ENCODE measurements at places on chromosomes 2 and 18.

DNA sequence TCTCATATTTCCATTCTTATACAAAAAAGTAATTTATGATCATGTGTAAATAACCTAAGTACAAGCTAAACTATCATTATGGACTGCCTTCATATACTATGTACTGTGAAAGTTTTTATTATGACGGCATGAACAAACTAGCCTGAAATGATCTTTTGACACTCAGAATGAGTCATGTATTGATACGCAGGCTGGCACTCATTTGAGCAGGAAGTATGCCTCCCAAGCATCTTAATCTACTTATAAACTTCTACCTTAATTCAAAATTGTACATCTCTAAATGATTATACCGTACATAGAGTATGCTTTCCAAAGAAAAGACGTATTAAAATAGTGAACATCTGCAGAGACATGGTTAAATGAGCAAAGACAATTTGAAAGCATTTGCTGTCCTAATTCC, 207.1 kb upstream of the SPOPL start:
- peak; percentile 19 for DNase-seq

DNA sequence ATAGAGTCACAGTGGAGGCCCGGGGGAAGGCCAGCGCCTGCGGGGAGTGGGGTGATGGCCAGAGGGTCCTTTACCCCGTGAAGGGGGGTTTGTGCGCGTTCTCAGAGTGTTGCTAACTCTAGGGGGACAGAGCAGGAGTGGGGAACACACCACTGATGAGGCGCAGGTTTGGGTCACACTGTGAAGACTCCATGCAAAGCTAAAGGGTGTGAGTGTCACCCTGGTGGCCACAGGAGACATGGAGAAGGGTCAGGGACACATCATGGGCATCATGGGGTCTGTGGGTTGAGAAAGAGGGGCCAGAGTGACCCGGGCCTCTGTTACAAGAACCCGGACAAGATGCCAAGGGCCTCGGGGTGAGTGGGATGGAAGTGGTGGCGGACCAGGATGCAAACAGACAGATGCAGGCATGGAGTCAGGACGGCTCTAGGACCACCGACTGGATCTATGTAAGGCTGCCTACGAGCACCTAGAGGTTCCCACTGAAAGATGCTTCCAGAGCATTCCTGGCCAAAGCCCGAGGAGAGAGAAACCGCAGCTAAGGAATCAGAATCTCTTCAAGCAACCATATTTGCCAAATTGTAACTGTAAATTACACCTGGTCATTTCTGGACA, 84.3 kb downstream of the PXDN start:
- no peak for DNase-seq

GRCh38 chr2:241741016-241741415, 6.6 kb downstream of the D2HGDH start:
- peak; percentile 21 for DNase-seq

DNA sequence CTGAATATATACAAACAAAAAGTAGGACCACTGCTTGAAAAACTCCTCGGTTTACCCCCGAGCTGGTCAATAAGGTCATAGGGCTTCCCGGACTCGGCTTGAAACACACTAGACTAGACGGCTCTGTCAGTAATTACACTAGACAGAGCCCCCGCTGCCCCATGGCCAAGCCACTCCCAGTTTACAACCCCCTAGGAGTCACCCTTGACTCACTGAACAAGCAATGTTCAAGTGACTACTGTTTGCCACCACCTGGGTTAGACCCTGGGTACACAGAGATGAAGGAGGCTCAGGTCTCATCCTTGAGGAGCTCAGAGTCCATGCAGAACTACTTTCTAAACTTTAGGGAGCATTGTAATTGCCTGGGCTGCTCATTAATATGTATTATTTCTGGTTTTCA, 13.7 kb upstream of the PRELID3A start:
- DNase-seq: no peak

Measured in HT-29 (cell line).